ENCODE measurements at places on chromosomes 5 and 9.
A peak's percentile ranks its signal among the peaks of the same experiment; 100 is the strongest.

- DNase-seq, result peak; percentile 87
These were observed 110.7 kb downstream of the CCDC192 start for GRCh38 chr5:127813633-127814587.

DNA sequence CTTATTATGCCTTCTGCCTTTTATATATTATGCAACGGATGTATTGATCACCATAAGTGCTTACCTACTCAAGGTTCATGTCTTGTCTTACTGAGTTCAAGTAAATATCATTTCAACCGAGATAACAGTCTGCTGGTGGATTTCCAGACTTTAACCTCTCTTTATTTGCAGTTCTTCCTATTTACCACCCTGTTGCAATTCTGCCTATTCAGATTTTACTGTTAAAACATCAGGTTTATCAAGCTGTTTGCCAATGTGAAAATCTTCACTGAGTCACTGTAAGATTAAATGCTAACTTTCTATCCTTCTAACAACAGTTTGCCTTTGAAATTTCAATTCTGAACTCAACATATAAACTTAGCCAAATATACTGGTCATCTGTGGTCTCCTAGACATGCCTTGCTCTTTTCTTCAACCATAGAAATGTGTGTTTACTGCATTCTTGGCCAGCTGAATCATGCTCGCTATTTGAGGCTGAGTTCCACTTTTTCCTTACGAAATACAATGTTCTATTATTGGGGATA is 471.7 kb upstream of the RORB start:
- DNase-seq, result no peak

- DNase-seq, result peak; percentile 63
These were observed 71.3 kb downstream of the TMC1 start for GRCh38 chr9:72592502-72593403.

- no peak for DNase-seq
These were observed 15.8 kb upstream of the FCN2 start for GRCh38 chr9:134864821-134865190.

DNA sequence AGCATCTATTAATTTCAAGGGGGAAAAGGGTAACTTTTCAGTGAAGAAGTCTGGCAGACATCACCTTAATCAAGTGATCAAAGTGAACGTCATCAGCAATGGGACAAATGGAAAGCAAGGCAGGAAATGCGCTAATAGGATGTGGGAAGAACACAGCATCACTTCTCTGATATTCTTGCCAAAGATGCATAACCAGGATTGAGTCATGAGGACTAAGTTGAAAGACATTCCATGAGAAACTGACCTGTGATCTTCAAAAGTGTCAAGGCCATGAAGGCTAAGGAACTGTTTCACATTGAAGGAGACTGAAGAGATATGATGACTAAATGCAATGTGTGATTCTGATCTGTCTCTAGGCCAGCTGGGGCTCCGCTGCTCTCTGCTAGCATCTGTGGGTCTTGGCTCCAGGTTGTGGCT is 92.9 kb downstream of the NDFIP1 start:
- DNase-seq, result peak; percentile 98

Data from EL (cell line).